NCI-H187 (cell line): ENCODE measurements at places on chromosomes 12 and 14.

- DNase-seq = no peak
Measured at GRCh38 chr14:100622224-100622623, 35.0 kb upstream of the BEGAIN start.

GRCh38 chr12:127381043-127381668 lies 885.8 kb upstream of the TMEM132C start:
- DNase-seq = no peak

DNA sequence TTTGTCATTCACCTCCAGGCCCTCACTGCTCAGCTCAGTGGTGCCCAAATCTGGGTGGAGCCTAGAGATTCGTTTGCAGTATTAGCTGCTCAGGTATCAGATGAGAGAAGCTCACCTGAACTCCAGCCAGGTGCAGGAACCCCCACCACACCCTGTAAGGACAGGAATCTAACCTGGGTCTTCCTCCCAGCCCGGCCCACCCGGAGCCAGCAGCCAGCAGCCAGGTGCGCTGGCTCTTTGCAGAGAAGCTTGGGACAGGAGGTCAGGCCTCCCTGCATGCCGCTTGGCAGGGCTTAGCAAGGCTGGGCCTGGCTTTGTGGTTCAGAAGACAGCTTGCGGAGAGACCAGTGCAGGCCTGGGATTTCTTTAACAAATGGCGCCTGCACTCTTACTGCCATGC lies 125.6 kb upstream of the MYL2 start:
- no peak for DNase-seq

DNA sequence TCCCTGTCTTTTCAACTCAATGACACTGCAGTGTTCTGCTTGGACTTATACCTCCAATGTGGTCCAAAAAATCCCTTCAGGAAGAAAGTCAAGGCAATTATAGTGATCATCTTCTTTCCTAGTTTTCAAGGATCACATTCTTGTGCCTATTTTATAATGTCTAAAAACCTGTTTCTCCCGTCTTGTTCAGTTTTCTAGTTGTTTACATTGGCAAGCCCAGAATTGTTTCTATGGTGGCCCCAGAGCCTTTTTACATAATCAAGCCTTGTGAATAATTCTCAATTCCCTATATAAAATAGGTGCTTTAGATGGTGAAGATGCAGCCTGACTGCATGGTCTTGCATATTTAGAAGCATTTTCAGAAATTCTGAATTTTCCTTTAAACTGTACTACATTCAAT lies 14.5 kb upstream of the LDHB start:
- no peak for DNase-seq

GRCh38 chr14:21528381-21529348 lies 2.5 kb upstream of the SALL2 start:
- no peak for DNase-seq

DNA sequence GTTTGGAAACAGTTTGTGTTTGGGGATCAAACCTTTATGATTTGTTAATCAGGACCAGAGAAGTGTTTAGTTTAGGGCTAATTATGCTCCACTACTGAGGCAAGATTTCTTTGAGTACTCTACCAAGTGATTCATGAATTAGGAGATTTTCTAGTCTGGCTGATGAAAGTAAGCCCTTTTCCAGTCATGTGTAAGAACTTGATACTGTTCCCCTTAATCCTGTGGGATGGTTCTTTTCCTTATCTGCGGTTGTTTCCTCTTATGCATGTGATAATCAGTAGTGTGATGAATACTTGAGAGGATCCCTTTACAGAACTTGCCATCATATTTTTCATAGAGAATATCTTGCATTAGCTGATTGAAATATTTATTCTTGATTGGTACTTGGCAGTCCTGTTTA lies 42.1 kb downstream of the DYRK2 start:
- DNase-seq = no peak

DNA sequence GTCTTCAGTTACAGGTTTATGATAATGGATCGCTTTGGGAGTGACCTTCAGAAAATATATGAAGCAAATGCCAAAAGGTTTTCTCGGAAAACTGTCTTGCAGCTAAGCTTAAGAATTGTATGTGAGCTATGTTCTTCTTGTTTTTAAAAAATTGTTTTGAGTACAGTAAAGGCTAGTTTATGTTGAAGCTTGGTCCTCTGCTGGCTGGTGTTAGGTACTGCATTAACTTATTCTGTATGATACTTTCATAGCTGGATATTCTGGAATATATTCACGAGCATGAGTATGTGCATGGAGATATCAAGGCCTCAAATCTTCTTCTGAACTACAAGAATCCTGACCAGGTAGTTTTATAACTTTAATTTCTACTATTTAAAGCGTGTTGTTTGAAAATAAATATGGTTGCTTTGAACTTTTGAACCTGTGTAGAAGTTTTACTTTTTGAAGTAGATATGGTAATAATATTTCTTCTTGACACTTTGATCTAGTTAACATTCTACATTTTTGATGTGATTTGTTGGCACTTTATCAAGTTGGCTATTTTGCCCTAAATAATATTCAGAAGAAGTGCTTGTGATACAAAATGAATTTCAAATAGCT lies 55.7 kb downstream of the VRK1 start:
- DNase-seq = no peak

- DNase-seq = no peak
Measured at GRCh38 chr12:120169946-120170345, 24.6 kb downstream of the GCN1 start.

GRCh38 chr14:74038020-74038859 lies 19.1 kb downstream of the BBOF1 start:
- no peak for DNase-seq

GRCh38 chr12:54890339-54890738 lies 36.0 kb downstream of the MUCL1 start:
- DNase-seq = peak; percentile 42

- DNase-seq = no peak
Measured at GRCh38 chr14:68701001-68701741, 91.7 kb downstream of the ZFP36L1 start.

DNA sequence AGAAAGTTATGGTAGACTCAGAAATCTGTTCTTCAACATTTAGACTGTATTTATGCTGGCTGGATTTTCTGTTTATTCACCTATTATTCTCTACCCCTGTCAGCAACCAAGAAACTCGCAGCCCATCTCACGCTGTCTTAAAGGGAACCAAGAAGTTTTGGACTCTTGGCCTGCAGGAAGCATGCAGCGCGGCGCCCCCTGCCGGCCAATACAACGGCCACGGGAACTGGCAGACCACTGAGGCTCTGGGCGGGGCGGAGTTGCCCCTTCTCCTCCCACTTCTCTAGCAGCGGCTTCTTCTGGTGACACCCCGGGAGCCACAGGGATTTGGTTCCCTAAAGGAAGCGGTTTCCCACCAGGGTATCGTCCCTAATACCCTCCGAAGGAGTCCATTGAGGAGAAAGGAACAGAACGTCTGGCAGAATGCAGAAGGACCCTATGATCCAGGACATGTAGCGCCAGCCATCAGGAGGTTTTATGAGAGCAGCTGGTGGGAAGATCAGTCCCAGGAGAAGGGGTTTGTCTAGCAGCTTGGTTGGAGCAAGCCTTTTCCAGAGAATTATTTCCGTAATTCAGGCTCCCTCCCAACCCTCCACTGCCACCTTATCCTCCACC lies 21.0 kb upstream of the RNASE2 start:
- DNase-seq = no peak

GRCh38 chr12:46590991-46591703 lies 218.6 kb upstream of the SLC38A2 start:
- no peak for DNase-seq
